ENCODE measurements at places on chromosomes 4 and X.

- DNase-seq = no peak
These were observed 207.9 kb downstream of the HS6ST2 start for GRCh38 chrX:132750331-132751062.

- no peak for DNase-seq
These were observed 7.8 kb upstream of the DDIT4L start for GRCh38 chr4:100198061-100198460.

GRCh38 chr4:123832173-123833026 is 435.8 kb downstream of the SPRY1 start:
- DNase-seq = no peak

GRCh38 chrX:17939724-17940123 is 78.6 kb upstream of the RAI2 start:
- DNase-seq = no peak

DNA sequence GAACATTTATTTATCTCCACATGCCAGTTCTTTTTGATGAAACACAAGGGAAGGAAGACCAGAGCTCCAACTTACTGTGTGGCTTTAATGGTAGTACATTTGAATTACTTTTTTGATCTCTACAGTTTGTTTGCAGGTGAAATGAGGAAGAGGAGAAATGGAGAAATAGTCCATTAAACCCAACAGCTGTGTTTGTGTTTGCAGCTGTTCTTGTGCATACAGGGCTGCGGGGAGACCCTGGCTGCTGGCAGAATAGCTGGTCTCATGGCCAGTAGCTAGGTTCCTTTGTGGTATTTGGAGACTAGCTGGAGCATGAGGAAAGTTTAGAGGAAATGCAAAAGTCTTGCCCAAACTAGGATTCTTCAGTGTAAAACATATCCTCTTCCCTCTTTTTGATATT is 374.8 kb downstream of the GPAT3 start:
- no peak for DNase-seq

- no peak for DNase-seq
These were observed 1.5 kb downstream of the STARD8 start for GRCh38 chrX:68648960-68649359.

- DNase-seq = no peak
These were observed 11.2 kb upstream of the PLAC8 start for GRCh38 chr4:83125738-83126141.

DNA sequence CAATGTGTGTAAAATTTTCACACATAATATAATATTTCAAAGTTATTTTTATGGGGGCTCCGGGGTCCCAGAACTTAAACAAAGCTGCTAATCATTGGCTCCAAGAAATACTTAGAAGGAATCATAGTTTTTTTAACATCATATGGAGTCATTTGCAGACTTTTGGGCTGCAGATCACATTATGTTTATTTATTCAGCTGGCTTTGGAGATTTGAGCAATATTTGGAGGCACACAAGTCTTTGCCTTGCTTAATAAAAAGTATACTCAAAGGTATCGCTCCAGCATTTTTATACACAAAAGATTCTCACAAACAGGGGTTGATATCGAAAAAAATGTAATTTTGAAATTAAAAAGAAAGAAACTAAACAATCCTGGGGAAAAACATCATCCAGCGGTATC is 382.5 kb upstream of the TENM3 start:
- DNase-seq = no peak

GRCh38 chr4:114072781-114073180 is 93.3 kb upstream of the ARSJ start:
- no peak for DNase-seq

- DNase-seq = peak; percentile 13
These were observed 208.2 kb downstream of the FAT4 start for GRCh38 chr4:125522992-125523391.

DNA sequence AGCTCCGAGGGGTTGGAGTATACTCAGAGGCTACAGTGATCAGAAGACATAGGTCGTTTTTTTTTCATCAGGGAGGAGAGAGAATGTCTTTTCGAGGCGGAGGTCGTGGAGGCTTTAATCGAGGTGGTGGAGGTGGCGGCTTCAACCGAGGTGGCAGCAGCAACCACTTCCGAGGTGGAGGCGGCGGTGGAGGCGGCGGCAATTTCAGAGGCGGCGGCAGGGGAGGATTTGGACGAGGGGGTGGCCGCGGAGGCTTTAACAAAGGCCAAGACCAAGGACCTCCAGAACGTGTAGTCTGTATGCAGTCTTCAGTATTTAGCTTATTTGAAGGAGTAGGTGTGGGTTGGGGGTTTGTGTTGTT is 500 bp downstream of the GAR1 start:
- peak; percentile 49 for DNase-seq

DNA sequence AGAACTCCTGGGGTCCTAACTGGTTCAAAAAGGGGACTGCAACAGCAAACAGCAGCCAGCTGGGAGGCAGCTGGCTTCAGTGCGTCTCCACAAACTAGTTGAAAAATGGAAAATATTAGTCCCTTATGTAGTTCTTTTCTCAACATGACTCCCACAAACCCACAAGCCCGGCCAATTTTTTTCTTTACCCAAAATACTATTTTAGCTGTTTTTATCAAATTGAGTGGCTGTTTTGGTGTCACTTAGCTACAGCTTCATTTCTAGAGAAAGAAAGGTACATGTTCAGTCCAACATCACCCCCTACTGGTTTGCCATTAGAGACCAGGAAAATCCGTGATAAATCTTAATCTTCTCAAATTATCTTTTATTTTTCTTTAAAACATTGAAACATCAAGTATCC is 97.2 kb downstream of the GUCY2F start:
- peak; percentile 66 for DNase-seq

- no peak for DNase-seq
These were observed 128.4 kb downstream of the FHDC1 start for GRCh38 chr4:153064571-153064970.

- no peak for DNase-seq
These were observed 84.8 kb downstream of the LIMCH1 start for GRCh38 chr4:41622787-41623186.

GRCh38 chrX:154486052-154486395 is 391 bp downstream of the UBL4A start:
- peak; percentile 59 for DNase-seq

DNA sequence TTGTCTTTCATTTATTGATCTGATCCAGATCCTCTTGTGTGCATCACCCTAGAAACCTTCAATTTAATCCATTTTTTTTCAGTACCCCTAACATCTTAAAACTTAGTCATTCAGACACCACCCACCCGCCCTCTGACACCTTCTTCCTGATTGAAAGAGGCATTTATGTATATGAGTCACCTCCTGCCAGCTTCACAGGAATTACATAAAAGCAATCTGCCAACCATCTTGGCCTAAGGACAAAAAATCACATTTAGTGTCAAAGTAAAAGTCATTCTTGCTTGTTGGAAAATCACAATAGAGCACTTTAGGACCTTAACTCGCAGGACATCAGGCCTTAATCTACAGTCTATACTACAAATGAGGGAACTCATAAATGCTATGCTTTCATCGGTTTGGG is 52.1 kb downstream of the NDST3 start:
- DNase-seq = peak; percentile 8

- DNase-seq = no peak
These were observed 500.0 kb downstream of the SPRY1 start for GRCh38 chr4:123896446-123897071.

Data from DMS53 (cell line).